Bone marrow (tissue), 2 donors: ENCODE measurements at places on chromosomes 5 and 9.

GRCh38 chr5:141814064-141814964, 63.9 kb downstream of the PCDH1 start:
- DNase-seq, result no peak

DNA sequence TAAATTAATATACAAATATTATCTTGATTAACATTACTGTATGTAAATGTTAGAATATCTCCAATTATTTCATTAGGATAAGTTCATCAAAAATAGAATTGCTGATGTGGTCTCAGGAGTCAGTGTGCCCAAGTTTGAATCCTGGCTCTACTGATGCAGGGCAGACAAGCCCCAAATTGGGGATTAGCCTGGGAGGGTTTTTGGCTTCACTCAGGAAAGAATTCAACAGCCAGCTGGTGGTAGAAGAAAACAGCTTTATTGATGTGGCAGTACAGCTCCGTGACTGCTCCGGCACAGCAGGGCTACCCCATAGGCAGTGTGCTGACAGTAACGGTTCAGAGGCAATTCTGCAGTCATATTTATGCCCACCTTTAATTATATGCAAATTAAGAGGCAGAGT, 32.5 kb downstream of the COL27A1 start:
- DNase-seq, result no peak

DNA sequence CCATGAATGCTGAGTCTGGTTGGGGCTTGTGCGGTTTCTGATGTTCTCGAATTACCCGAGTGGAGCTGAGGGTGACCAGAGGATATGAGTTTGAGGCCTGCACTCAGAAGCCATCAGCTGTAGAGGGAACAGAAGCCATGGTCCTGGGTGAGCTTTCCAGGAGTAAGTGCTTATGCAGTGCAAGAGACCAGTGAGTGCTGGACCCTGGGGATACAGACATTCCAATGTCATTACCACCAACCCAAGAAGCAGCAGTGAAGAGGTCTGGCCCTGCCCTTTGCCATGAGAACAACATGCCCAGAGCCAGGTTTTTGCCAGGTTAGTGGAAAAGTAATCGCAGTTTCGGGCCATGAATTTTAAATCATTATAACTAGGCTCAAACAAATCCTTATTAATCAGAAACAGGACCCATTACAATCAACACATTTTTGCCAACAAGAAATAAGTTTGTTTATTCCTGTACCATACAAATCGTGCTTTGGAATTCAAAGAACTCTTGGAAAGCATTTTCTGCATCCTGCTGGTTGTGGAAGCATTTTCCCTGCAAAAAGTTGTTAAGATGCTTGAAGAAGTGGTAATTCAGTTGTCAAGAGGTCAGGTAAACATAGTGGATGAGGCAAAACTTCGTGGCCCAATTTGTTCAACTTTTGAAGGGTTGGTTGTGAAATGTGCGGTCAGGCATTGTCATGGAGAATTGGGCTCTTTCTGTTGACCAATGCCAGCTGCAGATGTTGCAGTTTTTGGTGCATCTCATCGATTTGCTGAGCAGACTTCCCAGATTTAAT, 154.6 kb downstream of the SYK start:
- no peak for DNase-seq

DNA sequence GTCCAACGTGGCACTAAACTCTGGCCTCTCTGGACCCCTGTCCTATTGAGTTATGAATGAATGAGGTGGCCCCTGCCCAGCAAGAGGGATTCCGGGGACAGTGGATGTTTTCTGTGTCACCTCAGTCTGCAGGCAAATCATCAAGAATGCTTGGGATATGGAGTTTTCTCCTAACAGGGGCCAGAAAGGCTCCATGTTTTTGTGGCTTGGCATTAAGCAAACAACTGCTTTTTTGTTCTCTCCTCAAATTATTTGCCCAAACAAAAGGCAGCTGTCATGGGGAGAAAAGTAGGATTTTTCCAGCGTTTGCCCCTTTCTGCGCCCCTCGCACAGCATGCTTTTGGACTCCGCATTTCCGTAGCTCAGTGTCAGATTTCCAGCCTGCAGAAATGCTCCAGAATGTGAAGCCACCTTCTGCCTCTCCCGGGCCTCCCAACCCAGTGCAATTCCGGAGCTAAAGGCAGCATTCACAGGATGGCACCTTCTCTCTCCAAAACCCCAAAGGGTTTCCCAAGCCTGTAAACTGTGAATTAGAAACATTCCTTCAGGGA, 553.3 kb downstream of the CCDC171 start:
- no peak for DNase-seq

GRCh38 chr5:168683247-168683926, 104.2 kb upstream of the PANK3 start:
- no peak for DNase-seq
